ENCODE measurements at places on chromosomes 4 and X. TPM values are rescaled to one million over a fixed set of nuclear protein-coding genes. Genes with fewer than 3 reads are reported as not detected.

FGFBP1 gene
- total RNA-seq = not detected

PAGE2 gene
- total RNA-seq = not detected

PLCXD1 gene
- 2.2 TPM for total RNA-seq

CDX4 gene
- not detected for total RNA-seq

MAGEA2B gene
- not detected for total RNA-seq

NPNT gene
- total RNA-seq = 0.11 TPM

HAND2 gene
- 0.78 TPM for total RNA-seq

LDB2 gene
- total RNA-seq = 3.9 TPM

CCDC110 gene
- total RNA-seq = 5.0 TPM

P2RY4 gene
- 0.43 TPM for total RNA-seq

FGF2 gene
- total RNA-seq = 103 TPM

SPARCL1 gene
- not detected for total RNA-seq

VSIG4 gene
- total RNA-seq = not detected

SSX2 gene
- not detected for total RNA-seq

TLR1 gene
- total RNA-seq = 8.4 TPM

PAGE4 gene
- total RNA-seq = not detected

ATOH1 gene
- not detected for total RNA-seq

DRD5 gene
- total RNA-seq = not detected

Measured in articular chondrocyte of knee joint (primary cell).